H7 (cell line): ENCODE measurements at places on chromosomes 5 and 9.

GRCh38 chr5:40799258-40799657, 1.1 kb upstream of the PRKAA1 start:
- no peak for DNase-seq

DNA sequence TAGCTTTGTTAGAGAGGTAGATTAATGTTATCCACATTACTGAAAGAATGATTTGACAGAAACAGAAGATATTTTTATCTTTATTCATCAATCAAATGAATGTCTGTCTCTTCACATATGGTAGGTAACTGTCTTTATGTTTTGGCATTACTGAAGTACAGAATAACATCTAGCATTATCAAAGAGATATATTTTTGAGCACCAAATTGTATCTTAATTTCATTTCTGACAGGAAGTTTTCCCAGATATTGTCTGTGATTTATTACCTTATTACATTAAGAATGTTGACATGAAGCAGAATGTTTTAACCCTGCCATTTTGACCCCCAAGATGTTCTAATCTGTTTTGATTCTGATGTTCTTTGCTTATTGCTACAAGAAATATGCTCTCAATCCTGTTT, 20.3 kb downstream of the CNTRL start:
- DNase-seq: no peak

- no peak for DNase-seq
Measured at GRCh38 chr5:17225520-17225919, 8.1 kb downstream of the BASP1 start.

DNA sequence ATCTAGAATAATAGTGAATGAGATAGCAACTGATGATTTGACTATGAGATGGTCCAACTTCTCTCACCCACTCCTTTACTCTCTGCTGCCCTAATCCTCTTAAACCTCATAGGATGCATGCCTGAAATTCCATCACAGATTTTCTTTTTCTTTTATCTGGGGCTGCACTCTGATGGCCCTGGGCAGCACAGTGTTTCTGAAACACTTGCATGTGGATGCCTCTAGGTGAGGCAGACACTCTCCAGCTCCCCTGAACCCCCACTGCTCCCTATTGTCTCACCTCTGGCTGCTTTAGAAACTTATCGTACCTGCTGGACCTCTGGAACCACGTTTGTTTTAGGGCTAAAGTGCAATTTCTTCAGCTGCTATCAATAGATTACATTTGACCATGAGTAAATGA, 67.5 kb downstream of the HTR4 start:
- DNase-seq: peak; percentile 24

GRCh38 chr5:1763548-1763911, 36.1 kb downstream of the MRPL36 start:
- peak; percentile 91 for DNase-seq

DNA sequence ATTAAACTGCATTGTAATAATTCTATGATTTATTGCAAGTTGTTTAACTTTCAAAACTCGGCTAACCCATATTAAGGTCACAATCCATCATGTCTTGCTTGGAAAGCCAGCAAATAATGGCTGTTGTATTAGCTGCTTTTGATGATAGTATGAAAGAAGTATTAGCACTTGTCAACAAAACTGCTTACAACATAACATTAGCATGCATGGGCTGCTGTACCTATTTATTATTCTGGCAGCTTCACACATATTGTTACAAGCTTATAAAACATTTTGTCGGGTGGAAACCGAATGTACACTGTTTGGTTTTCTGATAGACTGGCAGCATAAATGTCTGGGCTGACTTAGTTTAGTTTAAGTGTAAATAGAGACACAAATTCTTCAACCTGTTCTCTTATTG, 378.3 kb downstream of the KIAA0825 start:
- DNase-seq: no peak

DNA sequence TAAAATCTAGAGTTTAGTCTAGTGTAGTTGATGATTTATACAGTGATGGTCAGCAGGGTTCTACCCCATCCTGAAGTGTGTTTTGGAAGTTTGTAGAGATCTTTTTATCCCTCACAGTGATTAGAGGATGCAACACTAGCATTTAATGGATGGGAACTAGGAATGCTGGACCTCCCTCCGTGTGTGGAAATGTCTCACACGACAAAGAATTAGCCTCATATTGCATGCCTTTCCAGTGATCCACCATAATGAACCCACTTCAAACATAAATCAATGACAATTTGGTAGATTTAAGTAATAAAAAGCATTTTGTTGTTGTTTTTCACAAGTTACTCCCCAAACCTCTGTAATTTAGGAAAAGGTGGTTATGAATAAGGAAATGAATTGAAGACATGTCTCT, 82.5 kb upstream of the LMNB1 start:
- no peak for DNase-seq

DNA sequence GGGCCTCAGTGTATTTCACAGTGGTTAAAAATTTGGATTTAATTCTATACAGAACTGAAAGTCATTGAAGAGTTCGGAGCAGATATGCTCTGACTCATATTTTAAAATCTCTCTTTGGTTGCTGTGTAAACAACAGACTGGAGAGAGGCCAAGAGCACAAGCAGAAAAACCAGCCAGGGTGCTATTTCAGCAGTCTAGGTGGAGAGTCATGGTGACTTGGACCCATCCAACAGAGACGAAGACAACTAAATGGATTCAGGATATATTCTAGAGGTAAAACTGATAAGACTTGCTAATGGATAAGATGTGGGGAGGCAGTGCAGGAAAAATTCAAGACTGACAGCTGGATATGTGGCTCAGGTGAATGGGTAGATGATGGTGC, 168.9 kb downstream of the MAPKAP1 start:
- no peak for DNase-seq

GRCh38 chr5:111726986-111727385, 30.0 kb downstream of the NREP start:
- no peak for DNase-seq

GRCh38 chr5:158487156-158487555, 612.6 kb downstream of the EBF1 start:
- DNase-seq: no peak

DNA sequence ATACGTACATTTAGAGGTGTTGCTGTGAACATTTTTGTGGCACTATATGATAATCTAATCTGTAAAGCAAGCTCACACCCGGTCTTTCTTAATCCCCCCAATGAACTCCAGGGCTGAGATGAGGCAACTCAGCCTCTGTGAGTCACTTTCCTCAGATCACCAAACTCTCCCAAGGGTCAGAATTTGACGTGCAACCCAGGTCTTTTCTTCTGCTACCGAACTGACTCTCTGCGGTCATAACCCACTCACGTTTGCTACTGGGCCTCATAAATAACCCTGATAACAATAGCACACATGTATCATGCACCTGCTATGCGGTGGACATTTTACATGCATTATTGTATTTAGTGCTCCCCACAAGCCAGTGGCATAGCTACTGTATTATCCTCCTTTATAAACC, 153.1 kb downstream of the DROSHA start:
- DNase-seq: no peak

DNA sequence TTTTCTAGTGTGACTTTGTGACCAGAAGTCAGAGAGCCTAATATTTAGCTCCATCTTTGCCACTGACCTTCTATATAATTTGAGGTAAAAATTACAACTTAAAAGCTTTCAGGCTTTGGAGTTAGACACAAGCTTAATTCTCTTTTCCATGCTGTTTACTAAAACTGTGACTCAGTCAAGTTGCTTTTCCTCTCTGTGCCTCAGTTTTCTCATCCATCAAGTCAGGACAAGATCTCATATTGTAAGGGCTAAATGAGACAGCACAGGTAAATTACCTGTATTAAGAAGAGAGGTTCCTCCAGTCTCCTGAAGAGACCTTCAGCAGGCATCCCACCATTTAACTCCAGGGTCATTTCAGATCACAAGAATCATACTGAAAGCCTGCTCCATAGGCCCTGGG, 339.2 kb downstream of the ASTN2 start:
- no peak for DNase-seq

DNA sequence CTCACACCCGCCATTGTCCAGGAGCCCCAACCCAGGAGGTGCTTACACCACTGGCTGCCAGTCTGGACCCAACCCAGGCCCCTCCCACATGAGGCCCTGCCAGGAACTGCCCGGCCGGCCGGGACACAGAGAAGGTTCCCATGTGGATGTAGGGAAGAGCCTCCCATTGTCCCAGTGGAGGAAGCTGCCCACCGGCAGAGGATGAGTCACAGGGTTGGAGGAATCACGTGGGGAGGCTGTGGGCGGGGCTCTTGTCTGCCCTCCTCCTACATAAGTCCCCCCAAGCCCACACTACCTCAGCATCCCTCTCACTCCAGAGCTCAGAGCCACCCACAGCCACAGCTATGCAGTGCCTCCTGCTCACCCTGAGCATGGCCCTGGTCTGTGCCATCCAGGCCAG, 26.1 kb downstream of the PAEP start:
- no peak for DNase-seq

DNA sequence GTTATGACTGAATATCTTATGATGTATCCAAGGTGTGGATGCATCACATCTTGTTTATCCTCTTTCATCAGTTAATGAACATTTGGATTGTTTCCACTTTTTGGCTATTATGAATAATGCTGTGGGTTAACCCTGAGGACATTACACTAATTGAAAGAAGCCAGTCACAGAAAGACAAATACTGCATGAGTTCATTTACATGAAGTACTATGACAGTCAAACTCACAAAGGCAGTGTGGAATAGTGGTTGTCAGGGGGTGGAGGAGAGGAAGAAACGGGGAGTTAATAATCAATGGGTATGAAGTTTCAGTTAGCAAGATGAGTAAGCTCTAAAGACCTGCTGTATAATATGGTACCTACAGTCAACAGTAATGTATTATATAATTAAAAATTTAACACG, 409.4 kb upstream of the CTNND2 start:
- DNase-seq: no peak

DNA sequence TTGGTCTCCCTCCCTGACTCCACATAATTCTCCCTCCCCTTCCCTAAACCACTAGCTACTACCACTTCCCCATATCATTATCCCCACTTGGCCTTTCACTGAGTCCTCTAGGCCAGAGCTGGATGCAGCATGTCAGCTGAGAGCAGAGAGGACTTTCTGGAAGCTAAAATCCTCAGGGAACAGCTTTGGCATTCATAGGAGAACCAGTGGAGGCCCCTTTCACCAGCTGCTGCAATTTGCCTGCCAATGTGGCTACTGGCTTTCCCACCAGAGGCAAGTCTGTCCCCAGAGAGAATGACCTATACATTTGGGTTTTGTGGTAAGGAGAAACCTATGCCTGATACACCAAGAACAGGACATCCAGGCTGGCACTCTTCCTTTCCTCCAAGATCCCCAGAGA, 14.4 kb downstream of the FAM219A start:
- DNase-seq: no peak

GRCh38 chr9:122091682-122092592, 1.2 kb downstream of the TTLL11 start:
- DNase-seq: no peak

GRCh38 chr9:114205171-114206015, 50.1 kb downstream of the COL27A1 start:
- DNase-seq: peak; percentile 66

GRCh38 chr9:130884542-130885483, 11.8 kb downstream of the QRFP start:
- DNase-seq: no peak

- DNase-seq: no peak
Measured at GRCh38 chr5:170293273-170293672, 4.3 kb downstream of the LCP2 start.
